NCI-H1092 (cell line): ENCODE measurements at places on chromosomes 12 and 14.

GRCh38 chr12:110235383-110235782 is 45.7 kb upstream of the ATP2A2 start:
- DNase-seq = no peak

GRCh38 chr12:92370828-92371227 is 225.2 kb upstream of the BTG1 start:
- DNase-seq = no peak

DNA sequence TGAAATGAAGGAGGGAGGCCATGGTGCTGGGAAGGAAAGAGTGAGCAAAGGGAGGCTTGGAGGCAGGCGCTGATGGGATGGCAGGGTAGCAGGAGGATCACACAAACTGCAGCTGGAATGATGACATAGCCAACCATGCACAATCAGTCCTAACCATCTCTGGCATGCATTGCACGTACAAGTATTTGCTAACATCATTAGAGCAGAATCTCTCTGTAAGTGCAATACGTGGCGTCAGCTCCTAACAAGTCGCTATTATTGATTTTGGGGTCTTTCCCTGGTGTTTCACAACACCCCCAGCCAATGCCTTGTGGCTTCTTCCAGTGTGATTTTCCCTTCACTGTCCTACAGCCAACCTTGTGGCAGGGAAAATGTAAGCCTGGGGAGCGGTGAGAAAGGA is 18.5 kb downstream of the BDKRB1 start:
- no peak for DNase-seq

GRCh38 chr14:56678838-56679237 is 99.2 kb downstream of the TMEM260 start:
- DNase-seq = no peak

DNA sequence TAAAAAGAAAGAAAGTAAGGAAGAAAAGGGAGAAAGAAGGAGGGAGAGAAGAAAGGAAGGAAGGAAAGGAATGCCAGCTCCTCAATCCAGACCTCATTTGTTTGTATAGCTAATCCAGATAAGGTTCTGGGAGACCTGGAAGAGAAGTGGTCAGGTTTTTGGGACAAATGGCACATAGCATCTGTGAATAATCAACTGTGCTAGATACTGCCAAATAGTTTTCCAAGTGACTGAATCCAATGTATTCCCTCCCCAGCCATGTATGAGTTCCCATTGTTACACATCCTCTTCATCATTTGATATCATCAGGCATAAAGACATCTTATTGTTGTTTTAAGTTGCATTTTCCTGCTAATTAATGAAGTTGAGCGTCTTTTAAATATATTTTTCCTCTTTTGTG is 18.6 kb upstream of the PTGR2 start:
- no peak for DNase-seq

DNA sequence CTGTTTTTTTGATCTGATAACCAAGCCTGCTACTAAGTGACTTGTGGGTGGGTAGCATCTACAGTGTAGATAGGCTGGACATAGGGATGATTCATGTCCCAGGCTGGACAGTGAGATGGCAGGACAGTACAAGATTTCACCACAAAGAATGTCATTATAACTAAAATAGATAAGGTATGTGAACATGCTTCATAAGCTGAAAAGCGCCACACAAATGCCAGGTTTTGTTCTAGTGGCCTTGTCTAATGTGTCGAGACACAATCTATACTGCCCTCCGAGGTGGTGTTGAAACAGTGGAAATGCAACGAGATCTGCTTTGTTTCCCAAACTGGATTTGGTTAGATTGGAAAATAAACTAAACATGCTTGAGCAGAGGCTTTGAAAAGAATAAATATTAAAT is 4.4 kb downstream of the LGALS3 start:
- DNase-seq = no peak

DNA sequence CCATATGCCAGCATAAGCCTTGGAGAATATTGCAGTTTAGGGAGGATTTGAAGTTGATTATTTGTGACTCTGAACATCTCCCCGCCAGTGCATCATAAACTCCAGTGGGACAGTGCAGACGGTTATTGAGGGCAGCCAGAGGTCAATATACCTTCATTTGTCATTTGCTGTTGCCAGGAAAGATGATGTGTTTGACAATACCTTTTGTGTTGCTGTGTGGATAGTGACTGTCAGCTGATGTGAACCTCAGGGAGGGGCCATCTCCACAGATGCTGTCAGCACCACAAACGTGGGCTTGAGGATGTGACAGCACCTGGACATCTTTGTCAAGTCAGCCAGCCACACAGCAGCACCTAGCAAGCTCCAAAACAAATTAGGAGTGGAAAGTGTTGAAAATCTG is 11.5 kb downstream of the CCDC198 start:
- no peak for DNase-seq

DNA sequence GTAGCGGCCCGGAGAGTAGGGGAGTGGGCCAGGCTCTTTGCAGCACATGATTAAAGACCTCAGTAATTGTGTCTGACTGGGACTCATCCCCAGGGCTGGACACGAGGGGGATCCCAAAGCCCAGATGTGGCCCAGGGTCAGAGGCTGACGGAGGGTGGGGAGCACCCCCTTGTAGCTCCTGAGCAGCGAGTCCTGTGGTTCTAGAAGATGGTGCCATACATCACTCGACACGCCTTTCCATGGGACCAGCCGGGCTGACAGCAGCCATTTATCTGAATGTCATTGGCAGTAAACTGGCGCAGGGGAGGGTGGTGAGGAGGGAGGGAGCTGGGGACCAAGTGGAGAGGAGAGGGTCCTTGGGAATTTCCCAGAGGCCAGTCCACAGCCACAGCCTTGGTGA is 65.1 kb upstream of the FAM222A start:
- DNase-seq = no peak

- DNase-seq = no peak
Measured at GRCh38 chr14:51360592-51360991, 120.5 kb downstream of the TMX1 start.

DNA sequence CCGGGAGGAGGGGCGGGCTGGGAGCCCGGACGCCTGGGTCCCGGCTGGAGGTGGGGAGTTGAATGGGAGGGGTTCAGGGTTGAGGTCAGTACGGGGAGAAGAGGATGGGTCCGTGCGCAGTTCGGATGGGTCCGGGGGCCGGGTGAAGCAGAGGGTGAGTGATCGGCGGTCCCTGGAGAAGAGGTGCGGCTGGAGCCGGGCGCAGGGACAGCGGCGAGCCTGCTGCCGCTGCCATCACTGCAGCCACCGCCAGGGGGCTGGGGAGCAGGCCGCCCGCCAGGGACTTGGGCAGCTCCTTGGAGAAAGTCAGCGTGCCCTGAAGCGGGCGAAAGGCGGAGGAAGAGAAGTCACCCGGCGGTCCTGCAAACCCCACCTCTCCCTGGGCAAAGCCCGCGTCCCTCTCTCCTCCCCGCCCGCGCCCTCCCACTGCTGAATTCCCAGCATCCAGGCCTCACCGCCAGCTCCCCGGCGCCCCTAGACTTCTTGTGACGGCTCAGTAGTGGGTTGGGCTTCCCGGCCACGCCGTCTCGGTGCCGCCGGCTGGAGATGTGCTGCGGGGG is 6.0 kb upstream of the GPR84 start:
- no peak for DNase-seq

- no peak for DNase-seq
Measured at GRCh38 chr12:132444957-132445883, 44.7 kb upstream of the FBRSL1 start.

- no peak for DNase-seq
Measured at GRCh38 chr12:131959641-131960589, 10.2 kb downstream of the EP400 start.

DNA sequence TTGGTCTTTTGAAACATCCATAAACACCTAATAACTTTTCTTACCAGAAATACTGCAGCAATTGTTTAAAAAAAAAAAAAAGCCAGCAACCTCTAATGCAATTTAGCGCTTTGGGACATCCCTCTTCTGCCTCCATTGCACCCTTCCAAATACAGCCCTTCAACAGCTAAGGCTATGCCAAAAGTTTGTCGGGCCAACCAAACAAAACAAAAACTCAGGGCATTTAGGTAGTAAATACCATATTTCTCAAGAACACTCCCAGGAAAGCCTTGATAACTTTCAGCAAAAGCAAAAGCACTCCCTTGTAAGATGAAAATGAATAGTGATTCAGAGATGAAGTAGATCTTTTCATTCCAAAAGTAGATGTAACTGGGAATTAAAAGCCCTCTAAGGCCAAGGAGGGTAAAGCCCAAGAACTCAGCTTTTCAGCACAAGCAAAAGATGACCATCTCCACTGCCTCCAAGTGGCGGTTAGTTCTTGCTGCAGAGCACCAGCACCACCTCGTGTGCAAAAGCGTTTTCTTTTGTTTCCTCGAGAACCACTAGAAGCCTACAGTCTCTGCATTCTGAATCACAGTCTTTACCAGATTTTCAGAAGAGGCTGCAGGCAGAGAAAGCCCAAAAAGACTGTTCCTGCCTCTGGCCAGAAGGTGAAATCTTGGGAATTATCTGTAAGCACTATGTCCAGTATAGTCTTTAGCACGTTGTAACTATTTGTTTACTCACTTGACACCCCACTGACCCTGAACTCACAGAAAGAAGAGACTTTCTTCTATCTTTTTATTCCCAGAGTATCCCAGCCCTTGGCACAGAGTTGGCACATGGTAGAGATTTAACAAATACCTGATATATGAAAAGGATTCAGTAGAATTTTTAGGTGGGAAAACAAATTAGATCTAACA is 53.1 kb downstream of the SIX6 start:
- DNase-seq = peak; percentile 81

DNA sequence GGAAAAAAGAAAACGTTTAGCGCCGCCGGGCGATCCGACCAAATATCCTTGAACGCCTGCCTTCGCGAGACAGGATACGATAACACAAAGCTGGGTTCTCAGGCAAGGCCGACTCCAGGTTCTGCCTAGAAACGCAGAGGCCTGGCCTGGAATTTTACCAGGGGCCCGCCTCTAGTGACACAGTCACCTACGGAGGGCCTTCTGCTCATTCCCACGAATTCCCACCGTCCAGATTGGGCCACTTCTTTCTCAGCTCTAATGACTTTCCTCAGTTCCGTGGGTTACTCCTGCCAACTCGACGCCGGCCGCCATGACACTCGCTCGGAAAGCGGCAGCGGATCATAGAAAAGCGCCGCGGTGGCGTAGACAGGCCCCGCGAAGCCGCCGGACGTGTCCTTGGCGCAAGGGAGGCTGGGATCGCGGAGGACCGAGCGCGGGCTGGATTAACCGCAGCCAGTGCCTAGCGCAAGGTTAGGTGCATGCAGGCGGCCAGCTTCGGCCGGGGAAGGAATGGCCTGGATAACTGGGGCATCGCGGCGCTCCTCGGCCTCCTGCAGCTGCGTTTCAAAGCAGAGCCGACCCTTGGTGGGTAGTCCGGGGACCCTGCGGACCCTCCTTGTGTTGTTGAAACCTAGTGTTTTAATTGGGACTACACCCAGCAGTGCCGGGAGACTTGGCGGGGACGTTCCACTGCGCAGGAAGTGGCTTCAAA is at the start of gene TRIP11:
TSS of gene TRIP11 (minus strand) at position 341 of the 712 bp plus-strand sequence. CDS start 374 bp downstream, outside the sequence.
- peak; percentile 86 for DNase-seq

GRCh38 chr12:80556566-80556965 is 112.5 kb downstream of the PTPRQ start:
- no peak for DNase-seq

DNA sequence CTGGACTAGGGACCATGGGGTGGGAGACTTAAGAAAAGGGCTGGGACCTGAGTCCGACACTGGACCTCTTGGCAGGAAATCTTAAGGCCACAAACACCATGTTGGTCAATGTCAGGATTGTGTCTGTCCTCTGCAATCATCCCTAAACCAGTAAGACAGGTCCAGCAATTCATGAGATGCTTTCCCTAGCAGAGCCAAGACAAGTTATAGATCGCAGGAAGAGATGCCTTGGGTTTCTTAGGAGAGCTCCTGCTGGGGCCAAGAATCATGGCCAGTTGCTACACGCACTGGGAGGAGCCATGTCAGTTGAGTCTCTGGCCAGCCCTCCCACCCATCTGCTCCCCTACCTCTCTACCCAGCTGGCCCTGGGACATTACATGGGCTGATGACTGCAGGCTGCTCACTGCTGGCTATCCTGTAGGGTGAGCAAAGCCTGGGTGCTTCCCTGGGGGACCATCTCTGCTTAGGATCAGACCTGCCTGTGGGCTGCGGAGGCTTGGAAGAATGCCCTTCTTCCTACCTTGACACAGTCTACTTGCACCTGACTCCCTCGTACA is 14.2 kb downstream of the PLEKHH1 start:
- no peak for DNase-seq

DNA sequence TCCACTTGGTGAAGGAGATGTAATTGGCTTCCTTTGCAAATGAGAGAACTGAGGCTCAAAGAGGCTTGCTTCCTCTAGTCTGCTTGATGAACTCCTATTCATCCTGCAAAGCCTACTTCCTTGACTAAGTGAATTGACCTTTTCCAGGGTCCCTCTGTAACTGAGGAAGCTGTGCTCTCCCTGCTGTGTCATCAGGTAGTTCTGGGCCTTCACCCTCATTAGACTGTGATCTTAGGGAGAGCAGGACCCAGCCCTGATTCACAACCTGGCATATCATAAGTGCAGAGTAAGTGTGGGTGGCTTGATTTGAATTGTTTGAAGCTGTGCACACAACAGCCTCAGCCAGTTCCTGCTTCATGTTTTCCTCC is 16.3 kb downstream of the ASB2 start:
- no peak for DNase-seq

DNA sequence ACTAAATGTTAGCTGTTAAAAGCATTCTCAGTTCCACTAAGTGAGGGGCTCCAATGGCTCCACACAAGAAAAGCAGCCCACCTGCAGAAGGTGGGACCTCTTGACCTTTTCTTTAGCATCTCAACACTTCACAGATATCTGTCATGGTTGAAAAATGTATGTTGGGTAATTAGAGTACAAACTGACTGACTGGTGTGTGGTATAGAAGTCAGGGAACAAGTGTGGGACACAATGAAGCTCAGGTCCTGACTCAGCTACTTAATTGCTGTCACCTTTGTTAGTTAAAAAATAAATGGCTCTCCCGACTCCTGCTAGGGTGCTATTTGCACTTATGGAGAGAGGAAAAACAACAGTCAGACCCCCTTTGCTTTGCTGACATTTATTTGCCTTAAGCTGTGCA is 299.0 kb downstream of the TTC6 start:
- no peak for DNase-seq

GRCh38 chr14:104333646-104334423 is 195.4 kb downstream of the KIF26A start:
- no peak for DNase-seq

GRCh38 chr14:22945642-22946041 is 11.2 kb downstream of the HAUS4 start:
- DNase-seq = no peak

- DNase-seq = no peak
Measured at GRCh38 chr12:64997858-64998257, 123.2 kb downstream of the WIF1 start.

- DNase-seq = no peak
Measured at GRCh38 chr12:42386308-42386707, 60.3 kb downstream of the PPHLN1 start.
